Germinal center (tissue), 1 donor: ENCODE measurements at places on chromosomes 1 and 21.
A peak's percentile ranks its signal among the peaks of the same experiment; 100 is the strongest.

DNA sequence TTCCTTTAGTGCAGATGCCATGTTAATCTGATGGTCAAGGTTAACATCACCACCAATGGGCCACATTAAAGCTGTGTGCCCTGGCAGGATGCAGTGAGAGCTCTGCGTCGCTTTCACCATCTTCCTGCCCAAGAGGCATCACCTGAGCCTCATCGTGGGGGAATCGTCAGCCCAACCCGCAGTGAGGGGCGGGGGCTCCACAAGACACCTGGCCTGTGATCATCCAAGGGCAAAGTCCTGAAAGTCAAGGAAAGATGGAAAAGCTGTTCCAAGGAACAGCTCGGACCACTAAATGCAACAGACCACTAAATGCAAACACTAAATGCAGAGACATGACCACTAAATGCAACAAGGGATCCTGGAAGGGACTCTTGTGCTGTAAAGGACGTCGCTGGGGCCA lies 49.9 kb downstream of the WDR4 start:
- DNase-seq = no peak

DNA sequence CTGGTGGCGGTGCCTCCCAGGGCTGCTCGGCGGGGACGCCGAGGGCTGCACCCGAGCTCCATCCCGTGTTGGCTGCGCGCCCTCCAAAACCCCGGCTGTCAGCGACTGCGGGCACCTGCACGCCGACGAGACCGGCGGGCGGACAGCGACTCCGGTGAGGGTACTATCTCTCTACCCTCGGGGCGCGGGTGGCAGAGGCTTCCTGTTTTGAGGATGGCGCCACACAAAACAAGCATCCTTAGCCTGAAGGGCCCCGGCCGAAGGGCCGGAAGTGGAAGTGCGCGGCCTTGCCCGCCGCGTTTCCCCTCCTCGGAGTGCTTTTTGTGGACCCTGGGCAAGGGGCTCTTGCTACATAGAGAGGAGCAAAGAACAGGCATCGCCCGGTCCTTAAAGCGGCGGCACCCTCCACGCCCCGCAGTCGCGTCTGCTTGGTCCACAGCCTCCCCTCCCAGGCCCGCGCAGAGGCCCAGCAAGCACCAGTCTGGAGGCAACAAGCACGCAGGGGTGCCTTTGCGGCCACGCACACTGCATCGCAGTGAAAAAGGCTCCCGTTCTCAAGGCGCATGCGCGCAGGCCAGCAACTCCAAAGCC lies 561 bp upstream of the COQ8A start:
- DNase-seq = peak; percentile 69

DNA sequence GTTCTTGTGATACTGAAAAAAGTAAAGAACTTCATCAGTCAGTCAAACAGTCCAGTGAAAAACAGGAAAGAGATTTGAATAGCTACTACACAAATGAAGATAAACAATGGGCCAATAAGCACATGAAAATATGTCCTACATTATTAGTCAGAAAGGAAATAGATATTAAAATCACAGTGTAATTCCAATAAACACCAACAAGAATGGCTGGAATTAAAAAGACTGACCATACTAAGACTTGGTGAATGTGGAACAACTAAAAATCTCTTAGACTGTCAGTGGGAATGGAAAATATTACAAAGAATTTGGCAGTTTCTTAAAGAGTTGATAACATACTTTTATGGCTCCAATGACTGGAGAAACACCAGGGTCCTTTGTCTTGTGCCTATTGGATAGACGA lies 241.8 kb upstream of the USP24 start:
- no peak for DNase-seq

DNA sequence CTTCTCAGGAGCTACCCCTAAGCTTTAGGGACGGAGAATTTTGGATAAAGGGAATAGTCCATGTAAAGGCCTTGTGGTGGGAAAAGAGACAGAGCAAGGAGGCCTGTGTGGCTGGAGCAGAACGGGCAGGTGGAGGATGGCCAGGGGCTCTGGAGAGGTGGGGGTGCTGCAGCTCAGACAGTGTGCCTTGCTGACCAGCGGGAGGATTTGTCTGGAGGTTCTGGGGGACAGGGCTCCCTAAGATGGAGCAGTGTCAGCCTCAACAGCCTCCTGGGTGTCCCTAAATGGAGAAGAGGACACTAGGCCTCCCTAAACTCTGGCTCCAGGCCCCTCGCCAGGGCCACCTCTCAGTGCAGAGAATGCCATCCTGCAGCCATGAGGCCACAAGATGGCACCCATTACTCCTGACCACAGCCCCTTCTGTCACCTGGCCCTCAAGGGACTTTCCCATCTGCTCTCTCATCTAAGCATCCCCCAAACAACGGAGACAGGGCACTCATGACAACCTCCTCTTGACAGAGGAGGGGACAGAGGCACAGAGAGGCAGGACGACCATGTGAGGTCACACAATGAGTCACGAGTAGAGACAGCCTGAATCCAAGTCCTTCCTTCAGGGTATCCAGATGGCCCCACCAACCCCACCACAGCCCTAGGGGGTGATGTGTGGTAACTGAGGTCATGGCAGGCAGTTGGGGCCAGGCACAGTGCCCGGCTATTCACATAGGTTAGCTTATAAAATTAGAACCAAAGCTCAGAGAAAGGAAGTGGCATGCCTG lies 94.7 kb downstream of the DMRTB1 start:
- DNase-seq = no peak

DNA sequence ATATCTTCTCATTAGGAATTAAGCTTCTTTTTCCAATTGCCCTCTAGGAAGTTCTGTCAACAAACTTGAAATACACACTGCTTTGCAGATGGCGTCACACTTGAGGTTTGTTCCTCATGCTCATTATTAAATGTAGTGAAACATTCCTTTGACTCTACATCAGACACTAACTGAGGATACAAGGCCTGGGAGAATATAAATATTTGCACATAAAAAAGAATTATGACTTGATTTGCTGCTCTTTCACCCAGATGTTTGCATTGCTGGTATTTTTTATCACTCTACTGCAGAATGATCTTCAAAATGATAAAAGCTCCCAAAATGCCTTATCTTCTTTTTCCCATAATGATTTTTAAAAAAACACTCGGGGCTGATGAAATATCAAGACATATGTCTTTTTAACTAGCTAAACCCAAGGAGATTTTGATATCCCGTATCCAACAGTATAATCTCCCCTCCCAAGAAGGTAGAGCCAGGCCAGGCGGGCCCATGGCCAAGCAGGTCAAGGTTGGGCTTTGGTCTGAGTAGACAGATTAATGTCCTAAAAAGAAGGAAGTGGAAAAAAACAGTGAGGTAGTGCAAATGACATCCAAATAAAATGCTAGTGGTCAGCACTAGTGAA lies 264.6 kb downstream of the HHIPL2 start:
- DNase-seq = no peak

DNA sequence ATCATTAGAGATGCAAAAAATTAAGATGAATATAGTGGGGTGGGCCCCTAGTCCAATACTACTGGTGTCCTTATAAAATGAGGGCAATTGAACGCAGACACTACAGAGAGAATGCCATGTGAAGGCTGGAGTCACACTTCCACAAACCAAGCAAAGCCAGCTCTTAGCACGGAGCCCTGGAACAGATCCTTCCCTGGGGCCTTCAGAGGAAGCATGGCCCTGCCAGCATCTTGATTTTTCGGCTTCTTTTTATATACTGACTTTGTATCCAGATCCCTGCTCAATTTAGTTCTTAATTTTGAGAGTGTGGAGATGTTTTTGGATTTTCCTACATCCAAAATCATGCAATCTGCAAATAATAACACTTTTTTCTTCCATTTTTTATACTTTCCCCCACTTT lies 10.2 kb upstream of the KIAA1614 start:
- no peak for DNase-seq

DNA sequence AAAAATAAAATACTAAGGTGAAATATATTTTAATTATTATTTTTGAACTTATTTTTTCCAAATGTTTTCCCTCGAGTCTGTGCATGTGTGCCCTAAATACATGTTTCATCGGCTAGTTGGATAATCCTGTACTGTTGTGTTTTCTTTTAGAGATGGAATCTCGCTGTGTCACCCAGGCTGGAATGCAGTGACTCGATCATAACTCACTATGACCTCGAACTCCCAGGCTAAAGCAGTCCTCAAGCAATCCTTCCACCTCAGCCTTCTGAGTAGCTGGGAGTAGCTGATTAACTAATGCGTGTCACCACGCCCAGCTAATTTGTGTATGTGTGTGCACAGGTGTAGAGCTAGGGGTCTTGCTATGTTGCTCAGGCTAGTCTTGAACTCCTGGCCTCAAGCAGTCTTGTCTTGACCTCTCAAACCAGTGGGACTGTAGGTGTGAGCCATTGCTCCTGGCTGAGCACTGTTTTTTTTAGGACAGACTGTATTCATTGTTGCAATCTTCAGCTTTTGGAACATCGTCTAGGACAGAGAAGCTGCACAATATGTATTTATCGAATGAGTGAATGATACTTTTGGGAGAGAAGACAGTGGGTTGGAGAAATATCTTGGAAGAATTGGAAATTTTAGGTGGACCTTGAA lies 4.8 kb upstream of the TMCO1 start:
- no peak for DNase-seq

- no peak for DNase-seq
Measured at GRCh38 chr1:204792354-204792692, 78.3 kb upstream of the NFASC start.

GRCh38 chr1:35557118-35557610 lies at the start of gene KIAA0319L:
Gene KIAA0319L, minus strand, starts transcription at chr1:35557403. Its CDS starts 2,912 bp downstream, at chr1:35554491.
- peak; percentile 84 for DNase-seq

- no peak for DNase-seq
Measured at GRCh38 chr1:86846164-86846647, 67.7 kb downstream of the SELENOF start.

GRCh38 chr1:100585786-100586185 lies 47.8 kb downstream of the GPR88 start:
- no peak for DNase-seq

- no peak for DNase-seq
Measured at GRCh38 chr1:245441689-245442088, 286.9 kb downstream of the KIF26B start.

- no peak for DNase-seq
Measured at GRCh38 chr21:30577766-30578165, 12.4 kb downstream of the KRTAP22-2 start.

DNA sequence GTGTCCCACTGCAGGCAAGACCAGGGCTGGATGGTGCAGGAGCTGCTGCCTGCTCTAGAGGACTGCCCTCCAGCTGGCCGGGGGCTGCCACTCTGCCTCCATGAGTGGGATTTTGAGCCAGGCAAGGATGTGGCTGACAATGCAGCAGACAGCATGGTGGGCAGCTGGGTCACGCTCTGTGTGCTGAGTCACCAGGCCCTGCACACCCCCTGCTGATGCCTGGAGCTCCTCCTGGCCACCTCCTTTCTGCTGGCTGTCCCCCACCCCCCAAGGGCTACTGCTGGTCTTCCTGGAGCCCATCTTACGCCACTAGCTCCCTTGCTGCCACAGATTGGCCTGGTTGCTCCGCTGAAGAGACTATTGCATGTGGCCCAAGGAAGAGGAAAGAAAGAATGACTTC lies 3.9 kb upstream of the ZSCAN20 start:
- no peak for DNase-seq

GRCh38 chr21:28106370-28106890 lies 886.2 kb downstream of the LTN1 start:
- DNase-seq = no peak

- peak; percentile 47 for DNase-seq
Measured at GRCh38 chr1:3501856-3502640, 47.6 kb downstream of the ARHGEF16 start.

DNA sequence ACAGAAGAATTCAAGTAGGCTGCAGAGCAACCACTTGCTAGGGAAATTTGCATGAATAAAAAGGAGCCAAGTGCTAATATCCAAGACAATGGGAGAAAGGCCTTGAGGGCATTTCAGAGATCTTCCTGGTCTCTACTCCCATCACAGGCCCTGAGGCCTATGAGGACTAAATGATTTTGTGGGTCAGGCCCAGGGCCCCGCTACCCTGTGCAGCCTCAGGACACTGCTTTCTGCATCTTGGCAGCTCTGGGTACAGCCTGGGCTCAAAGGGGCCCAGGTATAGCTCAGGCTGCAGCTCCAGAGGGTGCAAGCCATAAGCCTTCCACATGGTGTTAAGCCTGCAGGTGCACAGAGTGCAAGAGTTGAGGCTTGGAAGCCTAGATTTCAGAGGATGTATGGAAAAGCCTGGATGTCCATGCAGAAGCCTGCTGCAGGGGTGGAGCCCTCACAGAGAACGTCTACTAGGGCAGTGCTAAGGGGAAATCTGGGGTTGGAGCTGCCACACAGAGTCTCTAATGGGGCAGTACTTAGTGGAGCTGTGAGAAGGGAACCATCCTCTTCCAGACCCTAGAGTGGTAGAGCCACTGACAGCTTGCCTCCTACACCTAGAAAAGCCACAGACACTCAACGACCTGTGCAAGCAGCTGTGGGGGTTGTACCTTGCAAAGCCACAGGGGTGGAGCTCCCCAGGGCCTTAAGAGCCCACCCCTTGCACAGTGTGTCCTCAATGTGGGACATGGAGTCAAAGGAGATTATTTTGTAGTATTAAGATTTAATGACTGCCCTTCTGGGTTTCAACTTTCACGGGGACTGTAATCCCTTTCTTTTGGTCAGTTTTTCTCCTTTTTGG lies 13.7 kb upstream of the ACTRT2 start:
- no peak for DNase-seq

DNA sequence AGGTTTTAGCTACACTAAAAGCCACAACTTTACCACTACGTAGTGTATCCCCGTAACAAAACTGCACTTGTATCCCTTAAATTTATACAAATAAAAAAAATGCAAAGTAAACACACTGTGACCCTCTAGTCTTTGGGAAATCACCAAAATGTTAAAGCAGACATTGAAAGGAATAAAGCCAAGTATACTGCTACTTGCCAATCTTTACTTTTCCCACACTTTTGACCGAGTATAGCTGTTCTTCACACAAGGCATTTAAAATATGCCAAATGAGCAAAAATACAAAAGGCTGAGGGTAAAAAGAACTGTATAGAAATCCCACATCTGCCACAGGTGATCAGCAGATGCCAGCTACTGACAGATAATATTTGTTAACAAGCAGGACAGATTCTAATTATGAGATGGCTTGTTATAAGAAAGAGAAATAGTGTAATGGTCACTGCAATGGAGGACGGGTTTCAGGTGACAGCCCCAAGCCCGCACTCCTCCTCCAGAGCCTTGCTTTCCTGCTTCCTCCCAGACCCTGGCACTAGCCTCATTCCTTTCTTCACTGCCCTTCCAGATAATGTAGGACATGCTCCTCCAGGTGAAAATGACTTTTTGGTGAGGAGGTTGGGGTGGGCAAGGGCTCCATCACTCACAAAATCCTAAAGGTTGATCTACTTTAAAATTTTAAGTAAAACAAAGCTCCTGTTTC lies 18.1 kb downstream of the KCNT2 start:
- DNase-seq = no peak
